GM23248 (cell line): ENCODE measurements at places on chromosomes 12 and 14. TPM values are rescaled to one million over a fixed set of nuclear protein-coding genes. Genes with fewer than 3 reads are reported as not detected.

DNA sequence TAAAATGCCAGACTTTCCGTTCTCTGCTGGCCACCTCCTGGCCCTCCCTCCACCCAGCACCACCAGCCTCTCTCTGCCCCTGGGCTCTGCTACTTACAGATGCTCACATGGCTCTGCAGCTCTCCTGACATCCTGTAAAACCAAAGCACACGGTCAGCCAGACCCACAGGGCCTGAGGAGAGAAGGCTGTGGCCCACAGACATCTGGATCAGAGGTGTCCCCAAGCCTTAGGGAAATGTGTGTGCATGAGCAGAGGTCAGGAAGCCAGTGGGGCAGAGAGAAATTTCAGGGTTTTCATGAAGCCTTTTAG is 11.5 kb downstream of the KRT77 start:
- DNase-seq = no peak

Gene IKZF4
- total RNA-seq = 1.4 and 1.5 TPM in 2 replicates

GRCh38 chr12:104132351-104132956 is 5.6 kb downstream of the NFYB start:
- no peak for DNase-seq

Gene HVCN1
- total RNA-seq = 4.1 and 7.6 TPM in 2 replicates
